ENCODE measurements at places on chromosomes 3 and 15.

- no peak for DNase-seq
These were observed 295.0 kb upstream of the MDFIC2 start for GRCh38 chr3:70607469-70607868.

- peak; percentile 3 for DNase-seq
These were observed 289.0 kb upstream of the AGTR1 start for GRCh38 chr3:148408667-148409066.

DNA sequence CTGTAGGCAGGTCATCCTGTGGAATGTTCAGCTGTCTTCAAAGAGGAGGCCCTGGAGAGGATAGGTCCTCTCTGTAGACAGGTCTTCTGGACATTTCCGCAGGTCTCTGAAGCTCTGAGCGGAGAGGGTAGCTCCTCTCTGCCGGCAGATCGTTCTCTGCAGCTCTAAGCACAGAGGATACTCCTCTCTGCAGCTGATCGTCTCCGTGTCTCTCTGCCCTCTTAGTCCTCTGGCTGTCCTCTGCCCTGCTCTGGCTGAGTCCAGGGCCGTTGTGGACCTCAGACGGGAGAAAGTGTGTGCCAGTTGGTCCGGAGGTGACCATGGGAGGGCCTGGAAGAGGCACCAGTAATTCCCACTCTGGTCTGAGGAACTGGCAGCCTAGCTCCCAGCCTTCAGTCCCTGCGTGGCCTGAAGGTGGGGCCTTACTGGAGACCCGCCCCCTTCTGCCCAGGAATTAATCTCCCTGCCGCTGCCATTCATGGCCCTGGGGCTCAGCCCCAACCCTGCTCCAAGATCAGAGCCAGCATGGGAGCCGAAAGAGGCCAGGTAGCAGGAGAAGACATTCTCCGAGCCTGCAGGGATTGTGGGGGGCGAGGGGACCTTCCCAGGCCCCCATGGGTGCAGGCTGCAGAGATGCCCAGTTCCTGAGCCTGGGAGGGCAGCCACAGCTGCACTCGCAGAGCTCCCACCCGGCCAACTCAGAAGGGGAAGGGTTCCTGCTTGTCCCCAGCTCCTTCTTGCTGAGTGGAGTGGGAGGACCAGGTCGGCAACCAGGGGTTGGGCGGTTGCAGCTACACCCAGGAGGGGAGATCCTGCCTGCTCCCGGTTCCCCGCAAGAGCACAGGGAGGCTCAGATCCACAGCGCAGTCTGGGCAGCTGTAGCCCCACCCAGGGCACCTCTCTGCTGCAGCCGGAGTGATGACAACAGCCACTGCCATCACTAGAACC is 488.7 kb downstream of the RSL24D1 start:
- no peak for DNase-seq

DNA sequence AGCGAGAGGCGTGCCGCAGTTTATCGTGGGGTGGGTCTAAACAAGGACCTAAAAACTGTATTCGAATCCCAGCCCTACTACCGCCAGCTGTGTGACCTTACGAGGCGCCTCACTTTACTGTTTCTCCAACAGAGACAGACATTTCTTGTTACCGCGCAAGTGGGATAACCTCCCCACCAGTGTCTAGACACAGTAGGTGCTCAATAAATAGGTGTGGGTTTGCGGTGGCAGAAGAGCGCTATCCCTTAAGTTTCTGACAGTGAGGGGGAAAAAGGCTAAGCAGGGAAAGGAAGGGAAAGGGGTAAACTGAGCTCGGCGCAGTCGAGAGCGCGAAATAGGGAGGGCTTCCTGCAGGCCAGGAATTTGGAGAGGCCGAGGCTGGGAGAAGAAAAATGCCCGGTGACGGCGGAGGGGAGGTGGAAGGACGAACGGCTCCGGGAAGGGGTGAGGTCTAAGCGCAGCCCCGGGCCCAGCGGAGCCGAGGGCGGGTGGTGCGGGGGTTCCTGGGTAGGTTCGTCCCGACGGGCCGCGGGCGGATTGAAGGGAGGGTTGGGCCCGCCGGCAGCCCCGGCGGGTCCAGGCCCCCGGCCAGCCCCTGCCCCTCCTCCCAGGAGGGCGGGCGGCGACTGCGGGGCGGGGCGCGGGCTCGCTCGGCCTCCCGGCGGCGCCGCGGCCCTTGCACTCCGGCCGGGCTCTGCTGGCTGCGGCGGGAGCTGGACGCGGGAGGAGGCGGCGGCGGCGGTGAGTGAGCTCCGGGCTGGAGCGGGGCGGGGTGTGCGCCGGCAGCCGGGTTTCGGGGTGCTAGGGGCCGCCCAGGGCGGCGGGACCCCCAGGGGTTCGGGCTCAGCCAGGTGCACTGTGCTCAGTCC is at the start of gene CGNL1:
TSS of gene CGNL1 (plus strand) at position 679 of the 869 bp plus-strand sequence. CDS start 61,495 bp downstream, outside the sequence.
- DNase-seq: peak; percentile 19

- DNase-seq: no peak
These were observed 668 bp downstream of the MRAS start for GRCh38 chr3:138348754-138349739.

DNA sequence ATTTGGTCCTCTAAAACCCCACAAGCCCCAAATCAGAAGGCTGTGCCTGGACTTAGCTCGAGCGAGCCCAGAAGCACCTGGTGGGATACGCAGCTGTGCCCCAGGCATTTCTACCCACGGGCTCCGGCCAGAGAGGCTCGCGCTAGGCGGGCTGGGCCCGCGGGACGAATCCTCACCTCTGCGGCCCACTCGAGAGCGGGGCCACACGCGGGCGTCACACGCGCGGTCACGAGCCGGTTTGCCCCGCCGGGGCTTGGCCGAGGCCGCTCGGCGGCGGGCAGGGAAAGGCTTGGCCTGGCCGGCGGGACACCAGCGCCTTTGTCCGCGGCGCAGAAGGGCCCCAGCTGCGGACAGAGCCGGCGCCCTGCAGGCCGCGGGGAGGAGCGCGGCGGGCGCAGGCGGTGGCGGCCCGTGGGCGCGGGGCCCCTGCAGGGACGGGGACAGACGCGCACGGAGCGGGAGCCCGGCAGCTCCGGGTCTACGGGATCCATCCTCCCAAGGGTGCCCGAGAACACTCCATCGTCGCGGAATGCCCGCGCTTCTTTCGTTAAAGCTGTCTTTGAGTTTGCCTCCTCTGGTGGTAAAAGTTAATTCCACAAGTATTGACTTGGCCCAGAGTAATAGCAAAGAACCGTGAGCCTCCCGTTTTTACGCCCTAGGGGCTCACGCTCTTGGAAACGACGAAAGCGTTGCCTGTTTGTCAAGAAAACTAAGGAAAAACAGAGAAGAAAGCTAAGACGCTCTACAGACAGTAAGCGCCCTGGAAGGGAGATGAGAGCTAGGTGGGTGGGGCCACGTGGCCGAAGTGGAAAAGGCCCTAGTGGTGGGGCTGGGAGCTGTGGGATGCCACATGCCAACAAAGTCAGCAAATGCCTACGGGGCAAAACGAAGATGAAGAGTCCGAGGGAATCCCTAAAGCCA is 26.4 kb downstream of the TYRO3 start:
- DNase-seq: peak; percentile 52
